H9 (cell line): ENCODE measurements at places on chromosomes 11 and 22. TPM values are rescaled to one million over a fixed set of nuclear protein-coding genes. Genes with fewer than 3 reads are reported as not detected.

SLC22A6 gene
- total RNA-seq: not detected in 2 replicates

UBQLN3 gene
- total RNA-seq: not detected in 2 replicates

CARD16 gene
- total RNA-seq: not detected in 2 replicates

EHF gene
- not detected in 2 replicates for total RNA-seq

BTG4 gene
- not detected in 2 replicates for total RNA-seq

RAC2 gene
- 2.5 and 2.8 TPM in 2 replicates for total RNA-seq

OR2AT4 gene
- total RNA-seq: not detected in 2 replicates

KDELR3 gene
- total RNA-seq: 7.2 and 7.3 TPM in 2 replicates

OR52I1 gene
- total RNA-seq: not detected in 2 replicates

CYP2D6 gene
- 2.0 and 2.3 TPM in 2 replicates for total RNA-seq

TEAD1 gene
- 75.1 and 76.8 TPM in 2 replicates for total RNA-seq
